Astrocyte (in vitro differentiated cells and primary cell): ENCODE measurements at places on chromosomes 7 and 10. TPM values are rescaled to one million over a fixed set of nuclear protein-coding genes. Genes with fewer than 3 reads are reported as not detected.

GRCh38 chr10:61059636-61060035 is 115.7 kb upstream of the RHOBTB1 start:
- H3K27me3 ChIP-seq = no peaks in the 10 kb centered on the region
- no peak overlapping the region for H3K27ac ChIP-seq
- H3K4me1 ChIP-seq = no peaks in the 10 kb centered on the region
- H3K4me3 ChIP-seq = no peak overlapping the region

The HTR5A gene
- total RNA-seq = not detected in 2 replicates

The ZNF32 gene
- 19.2 and 19.7 TPM in 2 replicates for total RNA-seq

DNA sequence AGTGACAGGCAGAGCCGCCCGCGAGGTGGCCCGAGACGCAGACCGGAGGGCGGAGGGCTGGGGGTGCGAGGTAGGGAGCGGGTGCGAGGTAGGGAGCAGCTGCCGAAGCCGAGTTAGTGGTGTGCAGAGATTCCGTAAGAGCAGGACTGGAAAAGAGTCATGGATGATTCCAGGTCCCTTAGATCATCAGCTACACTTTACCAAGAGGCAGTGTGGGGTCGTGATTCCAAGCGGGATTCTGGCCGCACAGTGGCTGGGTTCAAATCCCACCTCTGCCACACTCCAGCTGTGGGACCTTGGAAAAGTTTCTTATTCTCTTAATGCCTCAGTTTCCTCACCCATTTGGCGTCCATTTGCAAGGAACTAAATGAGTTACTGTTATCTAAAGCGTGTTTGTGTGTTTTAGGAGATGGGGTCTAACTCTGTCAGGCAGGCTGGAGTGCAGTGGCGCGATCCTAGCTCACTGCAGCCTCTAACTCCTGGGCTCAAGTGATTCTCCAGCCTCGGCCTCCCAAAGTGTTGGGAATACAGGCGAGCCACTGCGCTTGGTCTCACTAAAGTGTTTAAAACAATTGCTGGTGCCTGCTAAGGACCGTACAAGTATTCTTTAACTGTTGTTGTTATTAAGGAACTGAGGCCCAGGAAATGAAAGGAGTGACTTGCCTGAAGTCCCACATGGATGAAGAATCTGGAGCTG is 1.1 kb downstream of the NDUFB2 start:
- peak overlapping the region; percentile 91 for H3K27ac ChIP-seq
- peak; percentile 53 for DNase-seq
- H3K4me1 ChIP-seq = peaks cover 8% of the 10 kb centered on the region
- H3K4me3 ChIP-seq = peak overlapping the region; percentile 86
- no peaks in the 10 kb centered on the region for H3K36me3 ChIP-seq

The NEUROD6 gene
- total RNA-seq = not detected in 2 replicates

DNA sequence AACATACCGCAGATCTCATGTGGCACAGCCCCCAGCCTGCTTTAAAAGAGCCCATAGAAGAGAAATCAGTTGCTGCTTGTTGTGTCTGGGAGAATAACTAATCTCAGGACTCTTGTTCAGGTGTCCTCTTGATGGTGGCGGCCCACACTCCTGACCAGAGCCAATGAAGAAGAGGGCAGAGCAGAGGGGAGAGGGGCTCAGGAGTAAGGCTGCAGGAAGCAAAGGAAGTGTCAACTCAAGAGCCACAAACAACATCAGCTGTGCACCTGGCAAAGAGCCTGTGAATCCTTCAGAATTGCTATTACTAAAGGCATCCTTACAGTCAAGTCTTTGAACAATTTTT is 59.8 kb upstream of the PTN start:
- no peak overlapping the region for H3K27ac ChIP-seq
- H3K27me3 ChIP-seq = no peaks in the 10 kb centered on the region
- H3K4me1 ChIP-seq = peaks cover 23% of the 10 kb centered on the region
- no peaks in the 10 kb centered on the region for H3K36me3 ChIP-seq
- DNase-seq = no peak
- no peak overlapping the region for H3K4me3 ChIP-seq

The ARHGEF35 gene
- total RNA-seq = 4.4 and 5.0 TPM in 2 replicates

DNA sequence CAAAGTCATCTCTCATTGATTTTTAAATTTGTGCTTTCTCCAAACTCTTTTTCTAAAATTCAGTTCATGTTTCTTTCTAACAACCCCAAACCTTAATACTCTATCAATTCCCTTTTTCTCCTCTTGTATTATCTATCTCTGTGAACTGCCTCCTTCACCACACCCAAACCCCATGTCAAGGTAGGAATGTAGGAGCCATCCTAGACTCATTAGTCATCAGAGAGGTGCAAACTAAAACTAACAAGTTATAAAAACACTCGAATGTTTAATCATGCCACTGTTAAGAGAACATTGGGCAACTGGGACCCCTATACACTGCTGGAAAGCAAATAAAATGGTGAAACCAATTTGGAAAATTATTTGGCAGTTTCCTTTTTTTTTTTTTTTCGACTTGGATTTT is 533.8 kb upstream of the LRRN3 start:
- no peaks in the 10 kb centered on the region for H3K27me3 ChIP-seq
- no peaks in the 10 kb centered on the region for H3K36me3 ChIP-seq

The ZNRF2 gene
- 9.2 and 9.9 TPM in 2 replicates for total RNA-seq

GRCh38 chr7:75635036-75635435 is 103.7 kb downstream of the HIP1 start:
- H3K4me3 ChIP-seq = no peak overlapping the region
- DNase-seq = no peak
- no peak overlapping the region for H3K27ac ChIP-seq
- no peaks in the 10 kb centered on the region for H3K27me3 ChIP-seq
- H3K4me1 ChIP-seq = peaks cover 13% of the 10 kb centered on the region

The CASP2 gene
- 32.6 and 38.0 TPM in 2 replicates for total RNA-seq

- H3K4me1 ChIP-seq = peaks cover 8% of the 10 kb centered on the region
- peak; percentile 82 for DNase-seq
Measured at GRCh38 chr7:111393011-111393754, 169.1 kb downstream of the IMMP2L start.

DNA sequence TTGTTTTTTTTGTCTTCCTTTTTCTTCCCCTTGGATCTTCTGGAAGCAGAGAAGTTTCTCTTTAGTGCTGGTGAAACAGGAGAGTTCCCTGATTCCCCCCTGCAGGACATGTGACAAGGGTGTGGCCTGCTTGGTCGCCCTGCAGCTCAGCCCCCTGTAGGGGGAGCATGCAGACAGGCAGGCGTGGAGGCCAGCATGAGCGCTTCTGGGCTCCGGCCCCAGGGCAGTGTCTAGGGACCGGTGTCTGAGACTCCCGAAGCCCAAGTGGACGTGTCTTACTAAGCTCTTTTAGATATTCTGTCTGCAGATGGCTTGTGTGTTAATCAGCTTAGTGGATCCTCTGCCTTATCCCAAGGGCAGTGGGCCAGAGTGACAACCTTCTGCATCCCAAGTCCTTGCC is 26.1 kb downstream of the PRSS58 start:
- no peak overlapping the region for H3K27ac ChIP-seq
- no peaks in the 10 kb centered on the region for H3K36me3 ChIP-seq

The TSPAN12 gene
- total RNA-seq = 9.8 and 13.0 TPM in 2 replicates

DNA sequence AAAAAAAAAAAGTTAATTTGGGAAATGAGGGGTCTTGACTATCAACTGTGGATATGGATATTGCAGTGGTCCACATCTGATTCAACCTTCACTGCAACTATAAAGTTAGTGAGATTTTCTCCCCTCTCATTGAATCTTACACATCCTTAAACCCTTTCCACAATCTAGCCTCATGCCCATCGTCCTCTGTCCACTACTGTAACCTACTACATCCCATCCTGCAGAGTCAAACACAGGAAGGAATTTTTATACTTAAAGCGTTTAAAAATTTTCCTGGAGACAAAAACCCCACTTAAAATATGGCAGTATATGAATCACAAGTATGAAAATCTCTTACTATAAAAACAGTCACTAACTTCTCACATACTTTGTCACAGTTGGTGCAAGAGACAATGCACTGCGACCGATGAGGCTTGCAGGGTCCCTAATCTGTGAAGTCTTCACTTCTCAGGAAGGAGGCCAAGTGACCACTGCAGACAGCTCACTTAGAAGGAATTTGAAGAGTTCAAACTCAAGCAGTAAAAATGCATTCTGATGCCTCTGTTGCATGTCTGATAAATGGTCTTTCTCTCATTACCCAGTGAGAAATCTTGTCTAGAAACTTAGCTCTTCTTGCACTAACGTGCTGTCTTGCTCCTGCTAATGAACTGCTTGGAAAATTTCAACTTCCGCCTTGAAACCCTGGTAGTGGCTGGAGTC is 50.3 kb upstream of the ST8SIA6 start:
- peaks cover 11% of the 10 kb centered on the region for H3K4me1 ChIP-seq
- no peaks in the 10 kb centered on the region for H3K27me3 ChIP-seq
- H3K36me3 ChIP-seq = no peaks in the 10 kb centered on the region
- peak overlapping the region; percentile 15 for H3K4me3 ChIP-seq
- peak overlapping the region; percentile 70 for H3K27ac ChIP-seq

DNA sequence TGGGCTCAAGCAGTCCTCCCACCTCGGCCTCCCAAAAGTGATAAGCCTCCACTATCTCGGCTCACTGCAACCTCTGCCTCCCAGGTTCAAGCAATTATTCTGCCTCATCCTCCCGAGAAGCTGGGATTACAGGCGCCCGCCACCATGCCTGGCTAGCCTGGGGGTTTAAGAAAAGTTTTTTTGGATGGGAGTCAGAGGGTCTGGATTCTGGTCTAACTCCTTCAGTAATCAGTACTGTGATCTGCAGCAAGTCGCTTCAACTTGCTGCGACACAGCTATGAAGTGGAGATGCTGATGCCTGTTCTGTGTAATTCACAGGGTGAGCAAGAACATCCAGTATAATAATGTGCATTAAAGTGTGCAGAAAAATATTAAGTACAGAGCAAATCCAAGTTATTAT is 88.4 kb upstream of the AGBL3 start:
- no peaks in the 10 kb centered on the region for H3K27me3 ChIP-seq
- H3K36me3 ChIP-seq = peaks cover 10% of the 10 kb centered on the region
- no peak for DNase-seq
- peaks cover 12% of the 10 kb centered on the region for H3K4me1 ChIP-seq
- H3K4me3 ChIP-seq = no peak overlapping the region
- no peak overlapping the region for H3K27ac ChIP-seq

DNA sequence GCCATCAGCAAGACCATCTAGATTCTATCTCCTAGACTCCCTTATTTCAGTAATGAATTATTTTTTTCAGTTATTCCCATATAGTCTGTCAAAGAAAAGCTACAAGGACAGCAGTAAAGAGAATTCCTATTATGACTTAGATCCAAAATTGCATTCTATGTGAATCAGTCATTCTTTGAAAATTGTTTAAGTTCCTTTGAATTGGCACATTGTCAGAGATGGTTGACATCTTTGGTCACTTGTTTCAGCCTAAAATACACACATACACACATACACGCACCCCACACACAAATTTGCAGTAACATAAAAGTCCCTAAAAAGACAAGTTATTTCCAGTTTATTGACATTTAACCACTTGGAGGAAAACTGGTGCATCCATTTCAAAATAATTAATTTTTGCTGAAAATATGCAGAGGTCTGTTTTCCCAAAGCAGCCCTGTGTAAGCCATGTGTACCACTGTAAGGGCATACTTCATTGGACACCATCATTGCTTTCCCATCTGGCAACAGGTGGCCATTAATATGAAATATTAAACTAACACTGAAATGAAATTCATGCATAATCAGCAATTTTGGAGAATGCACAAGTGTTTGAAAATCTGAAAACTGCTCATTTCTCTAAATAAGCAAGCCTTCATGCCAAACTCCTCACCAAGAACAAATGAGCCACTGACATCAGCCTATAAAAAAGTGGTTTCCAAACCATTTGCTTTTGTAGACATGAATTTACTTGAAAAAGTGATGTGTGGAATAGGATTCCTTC is 121.7 kb upstream of the COL1A2 start:
- DNase-seq = peak; percentile 12
- no peaks in the 10 kb centered on the region for H3K27me3 ChIP-seq
- H3K27ac ChIP-seq = no peak overlapping the region
- H3K36me3 ChIP-seq = no peaks in the 10 kb centered on the region
- H3K4me1 ChIP-seq = no peaks in the 10 kb centered on the region

DNA sequence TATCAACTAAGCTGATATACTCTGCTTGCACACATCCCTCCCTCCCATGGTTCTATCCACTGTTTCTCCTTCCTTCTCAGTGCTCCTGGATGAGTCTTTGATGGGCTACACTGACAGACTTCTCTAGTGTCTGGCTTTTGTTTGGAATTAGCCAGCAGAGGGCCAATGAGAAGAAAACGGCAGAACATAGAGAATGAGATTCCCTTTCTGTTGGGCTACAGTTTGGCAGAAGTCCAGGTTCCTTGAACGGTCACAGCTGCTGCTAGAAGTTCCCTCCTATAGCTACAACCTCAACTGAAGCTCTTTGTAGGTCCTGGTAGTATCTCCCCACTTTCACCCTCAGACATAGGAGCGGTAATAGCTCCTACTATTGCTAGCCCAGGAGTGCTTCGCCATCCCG is 251.1 kb upstream of the LRRN3 start:
- DNase-seq = peak; percentile 8
- no peaks in the 10 kb centered on the region for H3K4me1 ChIP-seq
- no peaks in the 10 kb centered on the region for H3K27me3 ChIP-seq
- H3K4me3 ChIP-seq = no peak overlapping the region
- no peaks in the 10 kb centered on the region for H3K36me3 ChIP-seq
- H3K27ac ChIP-seq = no peak overlapping the region

DNA sequence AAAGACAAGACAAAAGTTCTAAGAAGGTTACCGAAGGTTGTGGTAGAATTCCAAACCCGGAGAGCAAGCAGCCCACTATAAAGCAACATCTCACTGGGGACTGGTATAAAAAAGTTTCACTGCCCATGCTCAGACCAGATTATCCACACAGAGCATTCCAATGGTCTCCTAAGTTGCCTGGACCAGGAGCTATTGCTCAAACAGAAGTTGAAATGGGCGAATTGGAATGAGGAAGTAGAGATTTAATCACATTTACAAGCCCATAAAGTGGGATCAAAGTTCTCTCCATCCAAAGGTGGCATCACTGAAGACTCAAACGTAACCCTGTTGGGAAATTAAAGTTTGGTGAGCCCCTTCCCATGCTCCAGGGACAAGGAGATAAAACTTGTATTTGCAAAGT is 19.8 kb downstream of the OR2F1 start:
- no peaks in the 10 kb centered on the region for H3K4me1 ChIP-seq
- no peak overlapping the region for H3K4me3 ChIP-seq
- H3K27ac ChIP-seq = no peak overlapping the region
- no peaks in the 10 kb centered on the region for H3K36me3 ChIP-seq
- H3K27me3 ChIP-seq = no peaks in the 10 kb centered on the region

- H3K4me3 ChIP-seq = no peak overlapping the region
- no peaks in the 10 kb centered on the region for H3K27me3 ChIP-seq
- H3K27ac ChIP-seq = no peak overlapping the region
- H3K4me1 ChIP-seq = peaks cover 4% of the 10 kb centered on the region
Measured at GRCh38 chr10:95536894-95537541, 24.2 kb downstream of the SORBS1 start.

The OR6V1 gene
- not detected in 2 replicates for total RNA-seq

- peak overlapping the region; percentile 89 for H3K27ac ChIP-seq
- H3K4me3 ChIP-seq = no peak overlapping the region
- no peaks in the 10 kb centered on the region for H3K36me3 ChIP-seq
- DNase-seq = peak; percentile 97
Measured at GRCh38 chr10:13949844-13950542, 363.2 kb downstream of the PRPF18 start.

The DRGX gene
- not detected in 2 replicates for total RNA-seq

GRCh38 chr10:112365014-112365432 is 8.9 kb upstream of the ACSL5 start:
- DNase-seq = no peak
- no peak overlapping the region for H3K4me3 ChIP-seq
- no peaks in the 10 kb centered on the region for H3K36me3 ChIP-seq
- H3K27ac ChIP-seq = no peak overlapping the region
- H3K27me3 ChIP-seq = no peaks in the 10 kb centered on the region

The GRM3 gene
- not detected in 2 replicates for total RNA-seq

The HHEX gene
- not detected in 2 replicates for total RNA-seq
